Activated naive CD4-positive, alpha-beta T cell (primary cell): ENCODE measurements at places on chromosomes 3 and 15.

- no peak for DNase-seq
Observed at GRCh38 chr3:27500986-27501385, 16.8 kb upstream of the SLC4A7 start.

GRCh38 chr3:98782824-98783500, 19.8 kb downstream of the ST3GAL6 start:
- no peak for DNase-seq

DNA sequence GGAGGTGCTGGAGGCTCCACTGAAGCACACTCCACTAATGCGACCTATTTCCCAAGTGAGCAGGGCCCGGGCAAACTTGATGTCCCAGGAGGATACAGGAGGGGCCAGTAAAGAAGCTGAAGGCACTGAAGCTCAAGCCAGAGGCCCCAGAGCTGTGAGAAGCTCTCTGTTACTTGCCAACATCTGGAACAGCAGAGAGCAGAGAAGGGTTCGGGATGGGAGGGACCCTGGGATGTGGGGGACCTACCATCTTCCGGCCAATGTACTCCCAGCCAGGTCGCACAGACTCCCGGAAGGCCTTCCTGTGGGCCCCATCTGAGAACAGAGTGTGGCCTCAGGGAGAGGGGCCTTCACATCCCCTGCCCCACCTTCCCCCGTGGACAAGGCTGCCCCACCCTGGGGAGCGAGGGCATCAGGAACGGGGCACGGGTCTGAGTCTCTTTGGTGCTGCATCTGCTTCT, 3.1 kb downstream of the HHATL start:
- DNase-seq, result no peak

DNA sequence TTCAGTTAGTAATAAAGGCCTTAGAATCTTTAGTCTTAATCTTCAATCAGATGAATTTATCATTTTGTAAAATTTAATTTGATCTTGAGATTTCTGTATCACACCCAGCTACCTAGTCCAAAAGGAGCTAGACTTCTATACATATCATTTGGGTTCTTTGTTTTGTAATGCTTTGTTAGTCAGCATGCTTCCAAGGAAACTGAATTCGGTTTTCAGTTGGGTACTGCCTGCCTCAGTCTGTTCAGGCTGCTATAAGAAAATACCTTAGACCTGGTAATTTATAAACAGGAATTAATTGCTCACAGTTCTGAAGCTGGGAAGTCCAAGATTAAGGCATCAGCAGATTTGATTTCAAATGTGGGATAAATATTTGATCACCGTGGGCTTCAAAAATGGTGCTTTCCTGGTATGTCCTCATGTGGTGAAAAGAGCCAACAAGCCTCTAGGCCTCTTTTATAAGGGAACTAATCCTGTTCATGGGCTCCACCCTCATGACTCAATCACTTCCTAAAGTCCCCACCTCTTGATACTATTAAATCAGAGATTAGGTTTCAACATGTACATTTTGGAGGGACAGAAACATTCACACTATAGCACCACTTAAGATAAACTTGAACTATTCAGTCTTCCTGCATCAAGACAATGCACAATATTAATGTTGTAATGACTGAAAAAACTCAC, 800.7 kb downstream of the NAALADL2 start:
- no peak for DNase-seq

GRCh38 chr3:131236421-131236820, 145.2 kb upstream of the NUDT16 start:
- DNase-seq, result no peak

DNA sequence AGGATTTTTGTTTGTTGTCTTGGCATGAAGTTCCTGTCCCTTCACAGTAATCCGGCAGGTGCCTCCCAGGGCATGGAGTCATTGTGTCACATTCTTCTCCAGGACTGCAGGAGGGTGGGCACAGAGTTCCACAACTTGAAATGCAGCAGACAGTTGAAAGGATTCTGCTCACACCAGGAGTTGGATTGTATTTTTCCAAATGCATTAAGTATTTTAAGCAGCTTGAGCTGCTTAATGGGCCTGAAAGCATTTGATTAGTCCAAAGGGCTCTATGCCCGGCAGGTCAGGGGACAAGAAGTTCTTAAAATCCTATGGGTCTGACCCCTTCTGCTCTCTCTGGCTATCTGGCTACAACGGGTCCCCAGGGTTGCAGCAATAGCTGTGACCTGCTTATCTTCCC, 92.9 kb downstream of the APBA2 start:
- DNase-seq, result no peak
